Fibroblast of skin of back (primary cell): ENCODE measurements at places on chromosomes 4 and X.
A peak's percentile ranks its signal among the peaks of the same experiment; 100 is the strongest.

- DNase-seq, result peak; percentile 80
Measured at GRCh38 chr4:106366026-106366425, 2.6 kb downstream of the GIMD1 start.

- DNase-seq, result no peak
Measured at GRCh38 chr4:138941037-138941436, 74.5 kb upstream of the NOCT start.

DNA sequence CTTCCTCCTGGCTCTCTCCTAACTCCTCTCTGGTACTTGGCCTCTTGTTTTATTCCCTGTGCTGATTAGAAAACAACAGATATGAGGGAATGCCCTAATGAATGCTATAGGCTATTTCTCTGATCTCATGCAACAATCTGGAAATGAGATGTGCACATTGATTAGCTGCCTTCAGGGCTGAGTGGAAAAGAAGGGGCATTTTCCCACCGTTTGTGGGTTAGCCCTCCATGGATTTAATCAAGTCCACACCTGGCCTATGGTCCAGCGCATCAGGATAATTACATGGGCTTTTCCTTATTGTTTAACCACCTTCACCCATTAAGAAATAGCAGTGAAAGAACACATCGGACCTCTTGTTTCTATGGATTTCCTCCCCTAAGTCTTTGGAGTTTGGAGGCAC is 70.0 kb downstream of the CAPN6 start:
- no peak for DNase-seq

GRCh38 chr4:17068891-17069290 is 170.4 kb upstream of the LDB2 start:
- DNase-seq, result no peak

GRCh38 chr4:184689681-184690080 is 40.1 kb downstream of the PRIMPOL start:
- DNase-seq, result no peak

- DNase-seq, result no peak
Measured at GRCh38 chr4:15159477-15160019, 157.3 kb downstream of the CPEB2 start.

DNA sequence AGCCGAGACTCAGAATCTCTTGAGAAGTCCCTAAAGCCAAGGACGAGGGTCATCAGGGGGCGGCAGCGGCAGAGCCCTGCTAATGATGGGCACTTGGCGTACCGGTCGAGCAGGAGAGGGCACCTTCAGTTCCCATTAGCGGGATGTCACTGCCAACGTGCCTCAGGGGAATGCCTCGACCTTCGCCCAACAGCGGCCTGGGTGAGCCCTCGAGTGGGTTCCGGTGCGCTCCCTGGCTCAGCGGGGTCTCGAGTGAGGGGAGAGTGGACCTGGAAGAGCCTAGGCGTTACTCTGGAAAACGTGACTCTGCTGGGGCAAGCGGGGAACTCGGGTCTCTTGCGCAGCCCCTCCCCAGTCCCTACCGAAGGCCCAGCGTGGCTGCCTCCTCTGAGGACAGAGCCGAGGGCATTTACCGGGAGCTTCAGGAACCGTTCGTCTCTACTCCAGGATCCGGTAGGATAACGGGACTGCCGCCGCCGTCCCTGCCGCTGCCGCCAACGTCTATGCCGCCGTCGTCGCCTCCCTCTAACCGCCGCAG is 36.9 kb downstream of the PGRMC1 start:
- no peak for DNase-seq

- DNase-seq, result peak; percentile 66
Measured at GRCh38 chr4:118776157-118776954, 59.6 kb downstream of the SEC24D start.

DNA sequence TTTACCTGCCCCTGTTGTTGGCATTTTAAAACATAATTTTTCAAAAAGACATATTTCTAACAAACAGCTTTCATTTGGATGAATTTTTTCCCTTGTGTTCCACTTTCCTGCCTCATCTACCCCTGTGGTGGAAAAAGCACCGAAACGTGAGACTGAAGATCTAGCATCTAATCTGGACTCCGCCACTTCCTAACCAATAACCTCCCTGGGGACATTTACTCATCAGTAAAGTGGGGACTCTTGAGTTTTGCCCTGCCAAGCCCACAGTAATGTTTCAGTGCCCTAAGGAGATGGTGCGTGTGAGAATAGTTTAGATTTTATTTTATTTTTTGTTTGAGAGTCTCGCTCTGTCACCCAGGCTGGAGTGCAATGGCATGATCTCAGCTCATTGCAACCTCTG is 56.7 kb downstream of the ADGRG2 start:
- peak; percentile 21 for DNase-seq

- no peak for DNase-seq
Measured at GRCh38 chrX:15274946-15275345, 5.1 kb upstream of the ASB9 start.

GRCh38 chr4:25677943-25678342 is 22.3 kb downstream of the SLC34A2 start:
- no peak for DNase-seq

GRCh38 chr4:95831166-95831565 is 8.7 kb upstream of the PDHA2 start:
- no peak for DNase-seq

GRCh38 chrX:29470030-29470429 is 745.3 kb upstream of the MAGEB2 start:
- DNase-seq, result peak; percentile 58

- peak; percentile 50 for DNase-seq
Measured at GRCh38 chr4:159401226-159401712, 298.4 kb downstream of the RAPGEF2 start.

- DNase-seq, result peak; percentile 81
Measured at GRCh38 chrX:103845165-103845653, 13.2 kb upstream of the RAB9B start.

GRCh38 chrX:107684956-107685385 is 56.7 kb downstream of the PRPS1 start:
- no peak for DNase-seq

DNA sequence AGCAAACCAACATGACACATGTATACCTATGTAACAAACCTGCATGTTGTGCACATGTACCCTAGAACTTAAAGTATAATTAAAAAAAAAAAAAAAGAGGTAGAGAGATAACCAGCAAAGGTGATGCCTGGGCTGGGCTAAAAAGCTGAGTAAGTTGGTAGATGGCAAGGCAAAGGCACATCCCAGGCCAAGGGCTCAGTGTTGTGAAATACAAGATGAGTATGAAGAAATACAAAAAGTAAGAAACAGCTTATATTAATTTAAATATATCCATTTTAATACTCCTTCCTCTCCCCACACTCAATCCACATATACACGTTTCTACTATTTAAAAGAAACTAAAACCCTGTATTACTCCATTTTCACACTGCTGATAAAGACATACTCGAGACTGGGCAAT is 25.8 kb downstream of the TEC start:
- DNase-seq, result no peak

GRCh38 chrX:85140964-85141363 is 102.6 kb downstream of the SATL1 start:
- DNase-seq, result no peak

- no peak for DNase-seq
Measured at GRCh38 chrX:133054761-133055405, 42.0 kb downstream of the USP26 start.

DNA sequence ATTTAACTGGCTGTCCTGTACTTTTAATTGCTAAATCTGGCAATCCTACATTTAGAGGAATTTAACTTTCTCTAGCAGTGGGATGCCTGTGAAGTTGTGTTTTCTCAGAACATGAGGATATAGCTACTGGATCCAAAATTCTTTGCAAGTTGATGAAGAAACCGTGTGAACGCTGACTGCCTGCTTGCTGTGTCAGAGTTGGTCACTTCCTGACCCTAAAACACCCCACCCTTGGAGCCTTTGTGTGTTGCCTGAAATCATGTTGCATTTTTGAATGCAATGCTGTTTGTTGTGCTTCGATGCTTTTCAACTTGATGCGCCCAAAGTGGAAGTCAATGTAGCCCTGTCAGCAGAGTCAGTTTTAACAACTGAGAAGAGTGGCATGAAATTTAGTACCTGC is 211.2 kb downstream of the ANK2 start:
- DNase-seq, result peak; percentile 11

DNA sequence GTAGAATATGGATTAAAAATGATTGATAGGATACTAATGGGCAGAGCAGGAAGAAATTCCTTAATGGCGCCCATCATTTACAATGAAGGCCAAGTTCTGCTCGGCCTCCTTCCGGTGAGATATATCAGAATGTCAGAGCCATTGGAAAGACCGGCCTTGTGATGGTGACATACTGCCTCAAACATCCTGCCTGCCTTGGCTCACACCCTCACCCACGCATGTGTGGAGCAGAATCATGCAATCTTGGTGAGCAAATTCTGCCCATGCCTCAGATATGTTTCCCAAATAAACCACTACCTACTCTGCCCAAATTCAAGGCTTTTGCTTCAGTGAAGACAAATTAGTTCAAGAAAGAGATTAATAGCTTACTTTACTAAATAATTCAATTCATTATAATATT is 163.3 kb downstream of the MID1 start:
- DNase-seq, result no peak

DNA sequence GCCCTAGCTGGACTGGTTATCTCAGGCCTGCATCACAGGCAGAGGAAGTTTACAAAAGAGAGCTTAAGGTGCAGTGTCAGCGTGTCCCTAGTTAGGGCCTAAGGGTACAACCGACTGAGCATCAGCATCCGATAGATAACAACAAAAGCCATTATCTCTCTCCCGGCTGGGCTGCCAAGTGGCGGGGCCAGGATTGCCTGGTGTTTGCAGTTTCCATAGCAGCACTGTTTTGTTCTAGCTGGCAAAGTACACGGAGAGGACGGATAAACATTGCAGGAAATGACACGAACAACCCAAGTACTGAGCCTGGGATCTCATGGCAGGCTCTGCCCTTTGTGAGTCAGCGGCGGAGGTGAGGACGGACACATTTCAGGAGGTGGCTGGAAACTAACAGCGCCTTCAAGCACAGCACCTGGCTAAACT is 104.7 kb upstream of the NOCT start:
- peak; percentile 49 for DNase-seq

- DNase-seq, result no peak
Measured at GRCh38 chr4:77263247-77263646, 106.2 kb downstream of the CCNG2 start.

DNA sequence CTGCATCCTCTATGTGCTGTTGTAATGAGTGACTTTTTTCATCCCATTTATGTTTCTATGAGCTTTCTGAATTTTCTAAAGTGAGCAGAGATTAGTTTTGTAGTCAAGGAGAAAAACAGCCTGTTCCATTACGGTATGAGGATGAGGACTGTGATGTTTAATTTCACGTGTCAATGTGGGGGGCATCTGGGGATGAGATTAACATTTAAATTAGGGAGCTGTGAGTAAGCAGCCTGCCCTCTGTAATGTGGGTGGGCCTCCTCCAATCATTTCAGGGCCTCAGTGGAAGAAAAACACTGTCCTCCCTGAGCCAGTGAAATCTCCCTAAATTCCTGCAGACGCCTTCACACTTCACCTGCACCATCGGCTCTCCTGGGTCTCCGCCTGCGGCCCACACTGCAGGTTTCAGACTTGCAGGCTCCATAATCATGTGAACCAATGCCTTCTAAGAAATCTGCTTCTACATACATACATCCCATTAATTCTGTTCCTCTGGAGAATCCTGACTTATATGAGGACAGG is 121.7 kb downstream of the AFAP1 start:
- DNase-seq, result no peak

- no peak for DNase-seq
Measured at GRCh38 chr4:138633580-138633904, 382.0 kb upstream of the NOCT start.

DNA sequence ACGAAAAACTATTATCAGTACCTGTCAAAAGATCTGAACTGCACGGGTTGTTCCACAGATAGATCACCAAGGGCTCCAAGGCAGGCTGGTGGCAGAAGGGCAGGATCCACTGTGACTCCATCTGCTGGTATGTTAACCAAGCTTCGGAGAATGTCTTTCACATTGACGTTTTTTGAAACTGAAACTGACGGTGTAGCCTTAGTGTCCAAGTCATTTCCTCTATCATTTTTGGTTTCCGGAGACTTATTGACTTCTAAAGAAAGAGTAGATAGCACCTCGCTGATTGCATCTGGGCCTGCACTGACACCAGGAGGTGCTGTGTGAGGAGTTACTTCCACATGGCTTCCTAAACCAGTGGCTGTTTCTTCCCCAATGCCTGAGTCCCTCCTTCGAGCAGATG is 186.9 kb downstream of the LRBA start:
- DNase-seq, result no peak

- DNase-seq, result peak; percentile 47
Measured at GRCh38 chr4:107519053-107519452, 201.0 kb downstream of the PAPSS1 start.

DNA sequence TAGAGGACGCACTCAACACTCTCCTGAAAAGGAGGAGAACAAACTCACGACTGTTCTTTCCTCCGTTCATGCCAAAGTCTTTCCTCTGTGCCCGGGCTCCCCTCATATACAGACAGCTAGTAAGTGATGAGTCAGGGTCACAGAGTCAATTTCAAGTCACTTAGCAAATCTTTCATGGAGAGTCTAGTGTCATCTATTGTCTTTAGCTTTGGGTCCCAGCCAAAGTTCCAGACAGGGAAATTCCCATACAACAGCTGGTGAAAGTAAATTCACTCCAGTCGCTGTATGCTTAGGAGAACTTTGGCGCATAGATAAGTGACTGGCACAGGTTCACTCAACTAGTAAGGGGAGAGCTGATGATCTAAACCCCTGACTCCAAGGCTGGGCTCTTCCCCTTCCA is 226.5 kb downstream of the MID1 start:
- DNase-seq, result peak; percentile 59

- DNase-seq, result no peak
Measured at GRCh38 chr4:138229160-138229559, 13.0 kb downstream of the SLC7A11 start.

GRCh38 chr4:137934911-137935310 is 307.2 kb downstream of the SLC7A11 start:
- no peak for DNase-seq

DNA sequence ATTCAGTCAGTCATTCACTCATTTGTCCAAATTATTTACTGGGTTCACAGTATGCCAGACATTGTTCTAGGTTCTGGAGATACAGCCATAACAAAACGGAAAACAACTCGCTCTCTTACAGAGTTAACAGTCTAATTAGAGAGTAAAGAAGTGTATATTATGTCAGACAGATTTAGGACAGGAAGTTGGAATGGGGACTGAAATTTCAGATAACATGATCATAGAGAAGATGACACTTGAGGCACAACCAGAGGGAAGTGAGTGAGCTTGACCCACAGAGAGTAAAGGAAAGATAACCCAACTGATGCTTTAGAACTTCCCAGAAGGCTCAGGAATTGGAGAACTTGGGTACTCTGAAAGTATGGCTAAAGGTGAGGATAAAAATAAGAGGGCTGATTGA is 139.4 kb downstream of the ZAR1 start:
- no peak for DNase-seq
